Stimulated activated CD8-positive, alpha-beta memory T cell treated with anti-CD3 and anti-CD28 coated beads, Interleukin-4, amount 100 ng/mL, for 48 hours (primary cell): ENCODE measurements at places on chromosomes 4 and X.

DNA sequence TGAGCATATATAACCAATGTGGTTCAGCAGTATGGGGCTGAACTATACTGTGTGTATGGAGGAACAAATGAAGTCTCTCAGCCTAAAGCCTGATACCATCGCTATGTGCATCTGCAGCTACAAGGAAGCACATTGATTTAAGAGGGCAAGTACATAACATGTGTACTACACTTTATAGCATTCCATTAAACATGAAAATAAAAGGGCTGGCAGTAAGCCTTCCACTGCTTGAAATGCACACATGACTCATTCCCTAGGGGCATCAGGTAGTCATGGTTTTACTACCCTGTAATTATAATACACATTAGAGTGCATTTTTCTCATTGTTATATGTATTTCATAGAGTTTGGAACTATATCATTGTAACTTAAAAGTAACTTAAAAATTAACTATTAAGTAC is 51.2 kb downstream of the SMARCA1 start:
- no peak for DNase-seq

- no peak for DNase-seq
Observed at GRCh38 chr4:78410676-78411075, 140.9 kb upstream of the ANXA3 start.

DNA sequence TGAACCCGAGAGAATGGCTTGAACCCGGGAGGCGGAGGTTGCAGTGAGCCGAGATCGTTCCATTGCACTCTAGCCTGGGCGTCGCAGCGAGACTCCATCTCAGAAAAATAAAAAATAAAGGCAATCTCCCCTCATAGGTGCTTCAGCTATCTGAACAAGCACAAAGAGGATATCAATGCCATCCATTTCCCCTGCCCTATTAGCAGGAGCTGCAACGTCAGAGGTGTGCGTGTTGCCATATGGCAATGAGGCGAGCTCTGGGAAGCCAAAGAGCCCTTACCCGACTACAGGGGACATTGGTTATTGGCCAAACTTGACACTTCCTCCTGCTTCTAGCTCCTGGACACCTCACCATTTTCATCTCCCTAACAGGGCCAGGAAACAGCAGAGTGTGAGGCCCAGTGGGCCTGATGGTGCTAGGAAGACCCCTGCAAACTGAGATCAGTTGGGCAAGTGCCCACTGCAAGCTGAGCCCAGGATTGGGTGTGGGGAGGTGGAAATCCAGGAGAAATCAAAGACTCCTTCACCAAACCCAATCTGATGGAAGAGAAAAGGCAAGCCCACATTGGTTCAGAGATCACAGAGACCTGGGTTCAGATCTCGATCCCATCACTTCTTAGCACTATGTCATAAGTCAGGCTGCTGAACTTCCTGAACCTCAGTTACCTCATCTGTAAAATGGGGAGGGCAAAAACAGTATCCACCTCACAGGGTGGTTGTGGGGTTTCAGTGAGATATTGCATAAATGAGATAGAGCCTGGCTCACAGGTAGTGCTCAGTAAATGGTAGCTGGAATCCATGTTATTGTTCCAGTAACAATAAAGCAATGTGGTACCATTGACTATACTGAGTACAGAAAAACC is 21.2 kb downstream of the SLC25A5 start:
- no peak for DNase-seq

- DNase-seq, result no peak
Observed at GRCh38 chr4:148795156-148795864, 353.1 kb upstream of the NR3C2 start.

- DNase-seq, result no peak
Observed at GRCh38 chr4:39525822-39526690, 1.2 kb downstream of the UGDH start.

DNA sequence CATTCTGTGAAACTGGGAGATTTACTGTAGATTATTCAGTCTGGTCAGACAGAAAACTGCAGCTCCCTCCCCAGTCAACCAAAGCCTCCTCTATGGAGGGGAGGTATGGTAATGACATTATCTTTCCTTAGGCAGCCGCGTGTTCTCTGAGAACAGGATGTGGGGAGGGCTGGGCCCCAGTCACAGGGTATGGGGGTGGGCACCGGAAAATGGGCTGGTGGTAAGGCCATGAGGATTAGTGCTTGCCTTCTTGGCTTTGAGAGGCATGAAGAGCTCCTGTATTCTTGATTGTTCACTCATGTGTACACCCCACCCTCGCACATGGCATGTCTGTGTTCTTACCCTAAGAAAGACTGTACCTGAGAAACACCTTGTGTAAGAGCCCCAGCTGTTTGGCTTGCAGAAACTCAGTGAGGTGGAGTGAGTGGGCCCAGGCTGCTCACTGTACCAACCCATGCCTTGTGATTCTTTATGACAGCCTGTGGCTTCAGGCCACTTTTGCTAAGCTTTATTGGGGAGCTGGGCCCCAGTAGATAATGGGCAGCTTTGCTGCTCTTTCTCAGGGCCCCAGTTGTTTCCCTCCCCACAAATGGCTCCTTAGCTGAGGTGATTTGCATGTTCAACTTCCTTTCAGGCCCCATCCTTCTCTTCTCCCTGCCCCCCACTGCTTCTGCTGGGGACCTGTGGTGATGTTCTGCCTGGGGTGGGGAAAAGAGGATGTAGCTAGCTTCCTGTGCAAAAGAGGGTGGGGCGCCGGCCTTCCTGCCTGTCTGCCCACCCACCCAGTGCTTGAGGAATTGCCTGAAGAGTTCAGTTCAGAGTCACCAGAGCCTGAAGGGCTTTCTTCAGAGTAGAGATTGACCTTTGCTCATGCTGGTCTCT is 30.7 kb downstream of the MSN start:
- peak; percentile 77 for DNase-seq

DNA sequence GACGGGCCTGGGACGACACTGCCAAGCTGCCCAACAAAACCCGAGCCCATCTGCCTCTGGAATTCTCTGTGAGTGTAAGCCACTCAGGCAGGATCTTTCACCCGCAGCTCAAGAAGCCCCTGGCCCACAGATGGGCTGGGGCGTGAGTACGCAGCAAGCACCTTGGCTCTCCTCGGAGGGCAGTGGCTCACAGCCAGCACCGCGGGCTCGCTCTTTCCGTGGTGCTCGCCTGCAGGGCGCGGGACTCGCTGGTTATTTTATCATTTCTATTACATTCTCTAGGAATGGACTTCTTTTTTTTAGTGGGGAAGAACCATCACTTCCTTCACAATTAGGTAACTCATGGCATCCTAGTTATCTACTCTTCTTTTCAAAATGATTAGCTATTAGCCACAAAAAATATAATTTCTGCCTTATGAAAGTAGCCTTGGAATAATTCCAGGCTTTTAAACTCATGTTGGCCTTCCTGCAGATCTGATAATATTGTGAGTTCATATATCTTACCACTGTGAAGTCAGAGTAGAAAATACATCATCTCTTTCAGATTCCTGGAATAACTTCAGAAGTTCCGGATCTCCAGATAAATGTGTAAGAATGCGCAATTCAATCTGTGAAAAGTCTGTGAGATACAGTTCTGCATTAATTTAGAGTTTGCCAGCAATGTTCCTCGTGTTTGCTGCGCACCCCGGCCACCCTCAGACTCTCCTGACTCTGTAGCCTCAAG is 68.6 kb downstream of the NAT8L start:
- no peak for DNase-seq

- DNase-seq, result no peak
Observed at GRCh38 chr4:89876548-89876947, 18.1 kb upstream of the MMRN1 start.

- DNase-seq, result no peak
Observed at GRCh38 chr4:15361529-15361928, 66.3 kb upstream of the C1QTNF7 start.

GRCh38 chr4:187075514-187075913 is 351.9 kb upstream of the FAT1 start:
- no peak for DNase-seq

DNA sequence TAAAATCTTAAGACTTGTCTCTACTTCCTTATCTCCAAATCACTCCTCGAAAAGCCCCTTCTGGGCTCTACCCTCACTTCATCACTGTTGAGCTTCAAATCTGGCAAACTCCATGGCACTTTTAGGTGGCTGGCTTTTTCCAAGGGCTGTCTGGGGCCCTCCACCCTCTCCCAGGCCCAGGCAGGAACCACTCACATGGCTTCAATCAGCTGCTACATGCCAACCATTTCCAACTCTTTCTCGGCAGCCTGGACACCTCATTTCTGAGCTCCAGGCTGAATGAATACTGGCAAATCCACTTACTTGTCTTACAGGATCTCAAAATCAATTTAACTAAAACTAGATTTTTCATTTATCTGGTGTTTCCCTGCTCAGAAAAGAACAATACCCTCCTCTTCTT is 22.0 kb downstream of the USP46 start:
- DNase-seq, result no peak

GRCh38 chr4:25889589-25890503 is 24.2 kb upstream of the SMIM20 start:
- no peak for DNase-seq

- no peak for DNase-seq
Observed at GRCh38 chr4:144411700-144412099, 234.3 kb upstream of the HHIP start.

DNA sequence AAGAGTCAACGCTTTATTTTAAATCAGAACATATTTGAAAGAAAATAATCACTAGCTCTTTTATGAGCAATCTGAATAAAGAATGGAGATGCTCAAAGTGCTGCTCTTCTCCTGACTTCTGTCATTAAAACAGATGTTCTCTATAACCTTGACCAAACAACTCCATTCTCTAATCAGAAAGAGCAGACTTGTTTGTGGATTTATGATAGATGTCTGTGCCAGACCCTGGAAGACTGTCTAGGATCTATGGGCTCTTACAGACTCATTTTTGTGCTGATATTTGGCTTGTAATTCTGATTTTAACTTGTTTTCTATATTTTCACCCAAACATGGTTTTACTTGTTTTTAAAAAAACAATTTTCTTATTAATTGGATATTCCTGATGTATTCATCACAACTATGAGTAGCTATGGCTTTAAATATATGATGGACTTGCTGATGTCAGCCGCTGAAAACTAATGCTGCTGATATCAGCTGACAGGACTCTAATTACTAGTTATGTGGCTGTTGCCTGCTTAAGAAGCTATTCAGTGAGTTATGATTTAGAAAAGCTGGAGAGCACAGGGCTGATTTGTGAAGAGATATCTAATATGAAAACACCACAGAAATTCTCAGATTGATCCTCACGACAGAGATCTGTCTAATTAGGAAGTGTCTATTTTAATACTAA is 31.6 kb upstream of the MAML3 start:
- DNase-seq, result no peak

DNA sequence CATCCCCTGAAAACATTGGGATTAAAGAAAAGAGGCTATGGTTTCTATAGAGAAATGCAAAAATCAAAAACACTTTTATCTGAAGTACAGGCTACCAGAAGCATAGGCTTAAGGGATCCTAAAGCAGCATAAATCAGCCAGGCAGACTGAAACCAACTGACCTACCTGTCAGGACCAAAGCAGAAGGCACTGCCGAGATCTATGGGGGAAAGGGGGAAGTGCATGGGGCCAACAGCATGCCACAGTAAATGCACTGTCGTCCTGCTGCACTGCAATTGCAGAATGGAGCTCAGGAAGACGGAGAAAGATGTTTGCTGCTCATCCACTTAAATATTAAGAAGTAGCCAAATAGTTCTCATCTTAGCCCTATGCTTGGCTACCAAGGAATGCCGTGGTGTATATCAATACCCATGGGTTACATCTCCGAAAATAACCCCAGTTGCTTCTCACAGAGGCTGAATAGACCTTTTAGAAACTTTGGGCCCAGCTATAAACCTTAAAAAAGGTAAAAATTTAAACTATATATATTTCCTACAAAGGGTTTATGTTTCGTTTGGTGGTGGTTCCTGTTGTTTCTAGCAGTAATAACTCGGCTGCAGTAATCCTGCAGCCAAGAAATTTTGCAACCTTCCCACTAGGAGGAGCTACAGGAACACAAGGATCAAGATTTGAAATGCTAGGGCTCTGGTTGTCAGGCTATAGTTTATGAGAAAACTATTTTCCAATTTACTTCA is 312.2 kb upstream of the DIAPH2 start:
- DNase-seq, result no peak

DNA sequence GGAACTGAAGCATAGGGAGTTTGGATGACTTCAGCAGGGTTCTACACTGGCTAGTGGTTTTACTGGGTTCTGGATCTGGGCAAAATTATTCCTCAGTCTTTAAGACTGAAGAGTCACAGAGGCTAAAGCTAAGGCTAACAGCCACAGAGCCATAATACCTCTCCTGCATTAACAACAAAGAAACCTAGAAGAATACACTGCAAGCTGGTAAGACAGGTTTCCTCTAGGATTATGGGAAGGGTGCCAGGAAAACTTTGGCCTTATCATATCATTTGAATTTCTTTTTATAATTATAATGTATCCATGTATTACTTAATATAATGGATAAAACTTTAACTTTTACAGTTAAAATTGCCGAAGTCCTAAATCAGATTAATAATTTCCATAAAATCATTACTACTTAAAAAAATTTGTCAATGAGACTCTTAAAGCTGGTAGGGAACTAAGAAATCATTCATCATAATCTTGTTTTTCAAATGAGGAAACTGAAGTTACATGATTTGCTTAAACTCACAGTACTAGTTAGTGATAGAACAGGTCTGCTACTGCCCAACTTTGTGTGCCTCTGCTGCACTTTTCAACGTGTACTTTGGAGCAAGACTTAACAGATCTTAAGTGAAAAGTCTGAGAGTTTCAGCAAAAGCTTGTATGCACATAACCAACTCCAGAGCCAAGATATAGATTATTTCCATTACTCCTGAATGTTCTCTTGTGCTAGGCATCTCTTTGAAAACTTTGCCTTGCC is 24.2 kb upstream of the PGRMC2 start:
- DNase-seq, result no peak

- DNase-seq, result no peak
Observed at GRCh38 chr4:86261636-86262035, 98.2 kb downstream of the MAPK10 start.
